ENCODE measurements at places on chromosomes 4 and X. TPM values are rescaled to one million over a fixed set of nuclear protein-coding genes. Genes with fewer than 3 reads are reported as not detected.

DNA sequence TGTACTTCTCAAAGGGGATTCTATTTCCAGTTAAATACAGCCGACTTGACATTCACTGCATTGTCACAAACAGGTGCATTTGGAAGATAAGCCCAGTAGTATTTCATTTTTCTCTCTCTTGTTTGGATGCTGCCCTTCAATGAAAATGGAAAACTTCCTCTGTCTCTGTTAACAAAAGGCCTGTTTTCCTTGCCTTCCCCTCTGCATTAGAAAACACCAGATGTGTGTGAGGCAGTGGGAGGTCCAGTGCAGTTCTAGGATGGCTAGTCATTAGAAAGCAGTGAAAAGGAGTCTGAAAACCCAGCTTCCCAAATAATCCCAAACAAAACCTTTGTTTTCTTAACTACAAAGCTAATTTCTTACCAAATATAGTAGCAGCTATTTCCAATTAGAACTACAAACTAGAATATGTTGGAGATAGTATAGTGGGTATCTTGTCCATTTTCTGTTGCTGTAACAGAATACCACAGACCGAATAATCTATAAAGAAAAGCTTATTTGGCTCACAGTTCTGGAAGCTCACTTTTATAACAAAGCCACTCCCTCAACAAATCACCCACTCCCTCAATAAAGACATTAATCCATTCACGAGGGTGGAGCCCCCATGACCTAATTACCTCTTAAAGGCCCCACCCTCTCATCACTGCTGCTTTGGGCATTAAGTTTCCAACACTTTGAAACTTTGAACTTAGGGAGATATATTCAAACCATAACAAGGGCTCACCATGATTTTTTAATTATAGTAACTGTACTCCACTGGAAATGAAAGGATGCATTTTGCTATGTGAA, 452.1 kb upstream of the RPS6KA3 start:
- no peak for DNase-seq

DNA sequence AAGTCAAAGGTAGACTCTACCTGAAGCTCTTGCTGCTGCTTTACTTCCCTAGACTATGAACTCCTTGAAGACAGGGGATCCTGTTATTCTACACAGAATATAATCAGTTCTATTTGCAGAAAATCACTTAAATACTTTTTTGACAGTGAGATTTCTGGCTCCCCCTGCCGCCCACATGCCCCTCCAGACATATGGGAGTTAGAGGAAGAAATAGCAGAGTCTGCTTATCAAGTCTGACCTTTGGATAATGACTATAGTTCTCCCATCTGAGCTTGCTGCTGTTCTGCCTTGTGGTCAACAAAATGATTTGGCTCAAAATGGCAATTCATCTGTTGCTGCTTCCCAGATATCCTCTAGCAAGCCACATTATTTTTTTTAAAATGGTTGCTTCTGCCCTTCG, 101.1 kb downstream of the ENOX2 start:
- DNase-seq = peak; percentile 10

DNA sequence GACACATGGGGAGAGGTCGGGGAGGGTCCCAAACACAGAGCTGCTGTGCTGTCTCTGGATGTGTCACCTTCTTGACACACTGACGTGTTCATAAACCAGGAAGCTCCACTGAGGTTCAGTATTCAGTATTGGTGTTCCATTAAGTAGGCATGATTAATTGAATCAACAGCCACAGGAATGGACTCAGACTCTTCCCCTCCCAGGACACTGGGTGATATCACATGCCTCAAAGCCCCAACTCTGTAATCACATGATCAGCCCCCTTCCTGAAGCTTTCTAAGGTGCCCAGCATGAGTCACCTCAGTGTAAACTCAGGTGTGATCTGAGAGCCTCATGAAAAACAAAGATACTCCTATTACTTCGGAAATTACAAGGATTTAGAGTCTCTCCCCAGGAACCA, 21.1 kb upstream of the HNRNPD start:
- DNase-seq = no peak

GRCh38 chr4:39526765-39527295, 409 bp downstream of the UGDH start:
- no peak for DNase-seq

DNA sequence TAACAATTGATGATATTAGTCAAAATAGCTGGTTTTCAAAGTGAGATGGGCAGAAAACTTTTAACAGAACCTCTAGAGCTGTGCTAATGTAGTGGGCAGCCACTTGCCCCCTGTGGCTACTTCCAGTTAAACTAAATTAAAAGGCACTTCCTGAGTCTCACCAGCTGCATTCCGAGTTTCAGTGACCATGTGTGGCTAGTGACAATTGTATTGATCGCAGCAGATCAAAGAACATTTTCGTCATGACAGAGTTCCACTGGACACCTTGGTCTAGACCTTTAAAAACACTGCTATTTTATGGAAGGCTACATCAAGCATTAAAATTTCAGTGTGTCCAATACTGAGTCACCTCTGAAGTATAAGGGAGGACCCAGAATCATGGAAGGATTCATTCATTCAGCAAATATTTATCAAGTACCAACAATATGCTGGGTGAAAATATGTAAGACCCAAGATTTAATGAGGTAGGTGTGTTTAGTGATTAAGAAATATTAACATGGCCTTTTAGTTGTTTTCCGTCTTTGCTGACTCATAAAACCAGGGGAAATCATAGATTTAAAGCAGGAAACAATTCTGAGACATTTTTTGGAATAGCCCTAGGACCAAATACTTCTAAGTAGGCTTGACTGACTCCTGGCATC, 5.1 kb upstream of the FAT1 start:
- no peak for DNase-seq

GRCh38 chrX:47380268-47380667, 9.9 kb downstream of the ZNF157 start:
- peak; percentile 53 for DNase-seq

DNA sequence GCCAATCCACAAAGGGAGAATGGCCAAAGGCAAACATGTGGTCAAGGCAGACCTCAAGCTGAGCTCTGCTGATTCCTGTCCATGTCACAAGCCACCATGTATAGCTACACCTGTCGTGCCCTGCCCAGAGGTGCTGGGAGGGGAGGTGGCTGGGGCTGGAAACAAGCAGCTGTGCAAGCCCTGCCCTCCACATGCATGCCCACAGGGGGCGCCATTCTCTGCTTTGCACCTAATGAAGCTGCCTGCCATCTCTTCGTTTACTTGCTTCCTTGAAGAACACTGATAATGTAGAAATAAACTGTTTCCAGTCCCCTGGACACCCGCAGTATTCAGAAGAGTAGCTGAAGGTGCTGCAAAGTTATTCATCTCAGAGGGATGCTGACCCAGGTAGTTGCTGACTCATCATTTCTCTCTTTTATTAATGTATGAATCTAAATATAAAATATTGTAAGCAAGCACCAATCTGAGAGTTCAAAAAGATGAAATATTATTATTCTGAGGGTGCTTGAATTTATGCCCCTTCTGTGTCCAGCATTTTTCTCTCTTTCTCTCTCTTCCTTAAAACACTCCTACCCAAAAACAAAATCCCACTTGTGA, 278.6 kb downstream of the ADGRA3 start:
- DNase-seq = no peak

DNA sequence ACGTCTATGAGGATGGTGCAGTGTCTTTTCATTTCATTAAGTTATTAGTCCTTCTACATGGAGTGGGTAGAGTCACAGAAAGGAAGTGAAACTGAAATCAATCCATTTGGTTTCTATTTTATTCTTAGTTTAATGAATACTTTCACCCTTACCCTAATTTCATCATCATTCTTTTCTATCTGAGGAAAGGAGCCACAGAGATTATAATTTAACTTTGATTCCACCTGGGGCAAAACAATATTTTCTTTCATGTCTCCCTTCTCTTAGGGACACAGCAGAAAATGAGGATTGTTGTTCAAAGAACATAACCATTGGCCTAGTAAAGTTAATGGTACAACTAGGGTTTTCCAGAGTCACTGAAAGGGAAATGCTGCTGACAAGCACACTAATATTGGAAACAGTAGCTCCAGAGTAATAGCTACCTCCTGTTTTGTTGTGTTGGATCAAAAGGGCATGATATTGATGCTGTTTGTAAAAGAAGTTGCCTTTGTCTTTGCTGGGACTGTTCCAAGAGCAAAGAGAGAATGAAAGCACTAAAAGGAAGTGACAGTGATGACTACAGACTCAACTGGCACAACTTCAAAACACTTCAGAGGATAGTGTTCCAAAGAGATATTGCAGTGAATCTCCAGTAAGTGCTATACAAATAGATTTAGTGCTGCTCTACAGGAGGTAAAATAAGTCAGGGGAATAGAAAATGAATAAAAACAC, 247.1 kb upstream of the PITX2 start:
- DNase-seq = no peak

- DNase-seq = peak; percentile 44
These were observed 316.9 kb downstream of the EVC2 start for GRCh38 chr4:5391492-5391891.

DNA sequence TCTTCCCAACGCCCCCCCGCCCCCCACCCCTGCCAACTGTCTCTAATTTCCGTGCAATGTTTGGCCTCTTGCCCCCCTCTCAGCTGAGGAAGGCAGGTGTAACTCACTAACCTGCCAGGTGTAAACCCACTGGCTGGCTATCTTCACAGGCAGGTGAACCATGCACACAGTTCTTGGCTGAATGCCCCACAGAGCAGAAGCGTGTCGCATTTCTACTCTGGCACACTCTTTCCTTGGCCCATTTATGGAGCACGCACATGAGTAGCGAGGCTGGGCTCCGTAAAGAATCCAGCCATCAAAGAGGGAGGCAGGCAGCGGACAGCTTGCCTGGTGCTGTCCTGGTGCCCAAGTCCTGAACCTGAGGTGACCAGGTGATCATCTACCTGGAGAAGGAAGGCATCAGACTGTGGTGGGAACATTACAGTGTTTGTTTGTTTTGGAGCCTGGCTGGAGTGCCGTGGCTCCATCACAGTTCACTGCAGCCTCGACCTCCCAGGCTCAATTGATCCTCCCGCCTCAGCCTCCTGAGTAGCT, 39.2 kb upstream of the CRMP1 start:
- DNase-seq = no peak

GRCh38 chrX:84189125-84189524, 1.1 kb upstream of the RPS6KA6 start:
- no peak for DNase-seq

- no peak for DNase-seq
These were observed 8.6 kb downstream of the MAGEA4 start for GRCh38 chrX:151921292-151921691.

DNA sequence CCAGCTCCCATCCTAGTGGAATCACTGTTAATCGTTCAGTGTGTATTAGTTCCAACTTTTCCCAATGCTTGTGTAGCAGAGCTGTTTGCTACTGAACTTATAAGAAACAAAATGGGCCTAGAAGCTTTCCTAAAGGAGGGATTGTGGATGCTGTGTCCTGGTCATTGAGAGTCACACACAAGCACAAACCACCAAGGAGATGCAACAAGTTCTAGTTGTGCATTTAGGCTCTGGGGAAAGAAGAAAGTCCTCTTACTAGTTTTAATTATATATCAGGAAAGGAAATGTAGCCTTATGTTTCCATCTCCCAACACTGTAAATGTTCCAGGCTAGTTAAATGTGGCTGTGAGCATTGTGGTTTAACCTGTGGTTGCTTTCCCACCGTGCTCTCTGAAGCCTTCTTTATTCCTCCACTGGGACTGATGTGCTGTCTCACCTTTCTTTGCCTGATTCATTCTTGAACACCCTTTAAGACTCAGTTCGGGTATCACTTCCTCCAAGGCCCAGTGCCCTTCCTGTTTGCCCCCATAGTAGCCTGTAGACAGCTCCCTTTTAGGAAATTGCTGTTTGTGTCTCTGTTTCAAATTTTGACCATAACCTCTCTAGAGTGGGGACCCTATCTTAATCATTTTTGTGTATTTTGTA, 34.3 kb downstream of the ATP10D start:
- no peak for DNase-seq

GRCh38 chr4:24872720-24873119, 40.1 kb downstream of the CCDC149 start:
- DNase-seq = no peak

- no peak for DNase-seq
These were observed 248.7 kb downstream of the FMR1NB start for GRCh38 chrX:148229801-148230303.

The RBMXL3 gene
- not detected for total RNA-seq

The NPNT gene
- under 0.01 TPM for total RNA-seq

The P2RY8 gene
- total RNA-seq = not detected

The FREM3 gene
- total RNA-seq = not detected
